ENCODE measurements at places on chromosomes 12 and 14. TPM values are rescaled to one million over a fixed set of nuclear protein-coding genes. Genes with fewer than 3 reads are reported as not detected.

The GZMH gene
- total RNA-seq = not detected

The GDF3 gene
- 0.72 TPM for total RNA-seq

The RTL1 gene
- total RNA-seq = 2.0 TPM

The SLCO1B1 gene
- total RNA-seq = not detected

The CCDC38 gene
- total RNA-seq = 0.35 TPM

The LPAR5 gene
- total RNA-seq = 0.59 TPM

The PCNX4 gene
- 46.3 TPM for total RNA-seq

The CDCA3 gene
- total RNA-seq = 53.9 TPM

The TEX52 gene
- 0.41 TPM for total RNA-seq

The TMEM233 gene
- not detected for total RNA-seq

The CFAP54 gene
- total RNA-seq = 0.89 TPM

The OR4N5 gene
- not detected for total RNA-seq

All from endodermal cell (in vitro differentiated cells).